ENCODE measurements at places on chromosomes 4 and X.
A peak's percentile ranks its signal among the peaks of the same experiment; 100 is the strongest.

- no peak for DNase-seq
Observed at GRCh38 chr4:73021634-73022033, 47.9 kb downstream of the COX18 start.

GRCh38 chrX:39327705-39328104 lies 526.4 kb downstream of the MID1IP1 start:
- no peak for DNase-seq

- DNase-seq, result no peak
Observed at GRCh38 chr4:183312841-183313240, 7.2 kb downstream of the CLDN22 start.

- DNase-seq, result no peak
Observed at GRCh38 chr4:99248714-99249113, 29.7 kb upstream of the ADH6 start.

- no peak for DNase-seq
Observed at GRCh38 chrX:720250-720649, 89.7 kb downstream of the SHOX start.

DNA sequence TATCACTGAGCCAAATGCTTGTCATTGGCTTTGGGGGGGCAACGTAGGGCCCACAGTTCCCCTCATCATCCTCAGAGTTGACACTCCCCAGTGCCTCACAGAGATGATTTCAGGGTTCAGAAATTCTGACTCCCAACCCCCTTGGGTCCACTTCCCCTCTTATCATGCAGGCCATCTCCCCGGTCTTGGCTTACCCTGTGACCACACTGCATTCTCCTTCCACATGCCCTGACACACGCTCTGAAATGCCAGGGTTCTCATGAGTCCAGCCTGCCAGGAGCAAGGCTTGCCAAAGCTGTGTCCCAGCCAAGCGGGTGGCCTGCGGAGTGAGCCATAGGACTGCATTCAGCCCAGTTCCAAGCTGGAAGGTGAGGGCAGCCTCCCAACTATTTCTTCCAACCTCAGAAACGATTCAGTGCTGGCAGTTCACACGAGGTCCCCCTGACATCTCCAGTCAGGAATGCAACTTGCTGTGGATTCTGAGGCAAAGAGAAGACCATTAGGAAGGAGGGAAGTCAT lies 101.2 kb downstream of the SMIM20 start:
- no peak for DNase-seq

- no peak for DNase-seq
Observed at GRCh38 chrX:111831343-111831742, 44.6 kb upstream of the TRPC5OS start.

- no peak for DNase-seq
Observed at GRCh38 chr4:150743564-150744342, 161.8 kb downstream of the MAB21L2 start.

DNA sequence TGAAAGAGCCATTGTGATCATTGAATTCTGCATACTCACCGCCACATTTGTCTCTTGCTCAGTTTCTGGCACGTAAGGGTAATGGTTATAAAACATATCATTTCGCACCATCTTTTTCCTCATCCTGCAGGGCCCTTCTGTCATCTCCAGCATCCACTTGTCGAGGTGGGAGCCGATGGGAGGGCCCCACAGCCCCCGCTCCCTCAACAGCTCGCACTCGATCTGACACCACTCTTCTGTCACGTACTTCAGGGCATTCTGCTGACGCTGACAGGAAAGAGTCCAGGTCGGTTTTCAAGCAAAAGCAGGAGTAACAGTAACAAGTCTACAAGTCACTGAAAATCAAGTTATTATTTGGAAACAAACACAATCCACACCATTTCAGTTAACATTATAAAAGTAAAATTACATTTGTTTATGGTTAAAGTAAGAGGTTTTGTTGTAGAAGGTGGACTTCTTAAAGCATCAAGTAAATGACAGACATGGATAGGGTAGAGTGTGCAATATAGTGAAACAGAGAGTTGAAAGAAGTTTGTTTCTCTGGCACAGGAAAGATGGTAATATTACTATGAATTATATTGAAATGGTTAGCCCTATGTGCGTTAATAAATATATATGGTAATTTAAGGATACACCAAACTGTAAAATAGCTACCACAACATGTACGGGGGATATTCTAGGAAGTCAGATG lies 150.6 kb downstream of the CDS1 start:
- DNase-seq, result no peak

GRCh38 chrX:29012867-29013266 lies 425.6 kb downstream of the IL1RAPL1 start:
- DNase-seq, result no peak

GRCh38 chr4:26362745-26363439 lies 42.1 kb downstream of the RBPJ start:
- no peak for DNase-seq

GRCh38 chrX:13533726-13534125 lies 35.7 kb upstream of the EGFL6 start:
- DNase-seq, result no peak

DNA sequence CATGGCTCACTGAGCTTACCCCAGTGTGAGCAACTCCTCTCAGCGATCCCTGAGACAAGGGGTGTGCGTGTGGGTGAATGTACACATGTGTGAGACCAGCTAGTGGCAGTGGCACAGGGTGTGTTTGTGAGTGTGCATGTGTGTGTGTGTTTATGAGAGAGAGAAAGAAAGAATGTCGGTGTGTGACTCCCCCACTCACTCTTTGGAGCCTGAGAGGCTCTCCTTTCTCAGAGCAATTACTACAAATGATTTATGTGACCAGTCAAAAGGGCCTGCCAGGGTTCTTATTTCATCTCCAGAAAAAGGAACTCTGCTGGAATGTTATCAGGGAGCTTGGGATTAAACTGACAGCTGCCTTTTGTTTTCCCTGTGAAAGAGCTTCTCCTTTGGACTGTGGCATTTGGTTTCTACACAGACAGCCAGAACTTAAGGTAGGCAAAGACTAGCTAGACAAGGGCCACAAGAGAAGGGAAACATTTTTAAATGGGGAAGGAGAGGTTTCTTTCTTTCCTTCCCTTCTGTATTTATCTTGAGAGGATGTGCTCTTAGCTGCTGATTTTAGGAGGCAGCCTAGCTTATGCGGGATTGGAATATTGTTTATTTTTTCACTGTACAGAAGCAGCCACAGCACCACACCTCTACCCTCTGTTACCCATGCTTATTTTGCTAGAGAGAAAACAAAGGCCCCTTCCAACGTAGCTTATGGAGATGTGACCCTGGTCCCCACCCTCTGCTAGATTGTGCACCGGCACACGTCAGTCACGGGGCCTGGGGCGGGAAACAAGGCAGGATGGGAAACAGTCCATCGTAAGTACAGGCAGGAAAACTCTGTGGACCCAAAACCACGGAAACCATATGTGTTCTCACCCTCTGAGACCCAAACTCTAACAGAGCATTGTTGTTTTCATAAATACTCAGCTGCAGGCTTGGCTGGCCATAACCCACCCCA lies 143.5 kb downstream of the MGST2 start:
- no peak for DNase-seq

DNA sequence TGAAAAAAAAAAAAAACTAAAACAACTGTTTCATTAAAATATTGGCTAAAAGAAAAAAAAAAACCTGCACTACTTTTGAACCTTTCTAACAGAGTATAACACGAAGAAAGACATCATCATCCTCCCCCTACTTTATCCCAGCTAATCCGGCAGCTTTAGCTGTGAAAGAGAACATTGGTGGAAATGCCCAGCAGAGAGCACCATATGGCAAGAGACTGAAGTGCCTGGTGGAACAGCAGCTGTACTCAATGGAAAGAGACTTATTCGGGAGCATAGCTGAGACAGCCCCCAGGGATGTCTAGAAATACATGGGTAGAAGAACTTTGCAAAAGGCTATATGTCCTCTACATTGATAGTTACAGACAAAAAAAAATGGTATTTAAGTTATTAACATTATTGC lies 30.3 kb downstream of the STPG2 start:
- DNase-seq, result peak; percentile 11

DNA sequence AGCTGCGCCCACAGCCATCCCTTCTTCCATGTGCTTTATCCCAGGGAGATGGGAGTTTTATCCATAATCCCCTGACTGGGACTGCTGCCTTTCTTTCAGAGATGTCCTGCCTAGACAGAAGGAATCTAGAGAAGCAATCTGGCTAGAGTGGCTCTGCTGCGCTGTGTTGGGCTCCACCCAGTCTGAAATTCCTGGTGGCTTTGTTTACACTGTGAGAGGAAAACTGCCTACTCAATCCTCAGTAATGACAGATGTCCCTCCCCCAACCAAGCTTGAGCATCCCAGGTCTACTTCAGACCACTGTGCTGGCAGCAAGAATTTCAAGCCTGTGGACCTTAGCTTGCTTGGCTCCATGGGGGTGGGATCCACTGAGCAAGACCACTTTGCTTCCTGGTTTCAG lies 116.9 kb upstream of the AR start:
- DNase-seq, result no peak

- no peak for DNase-seq
Observed at GRCh38 chrX:96703816-96704215, 19.2 kb downstream of the DIAPH2 start.

DNA sequence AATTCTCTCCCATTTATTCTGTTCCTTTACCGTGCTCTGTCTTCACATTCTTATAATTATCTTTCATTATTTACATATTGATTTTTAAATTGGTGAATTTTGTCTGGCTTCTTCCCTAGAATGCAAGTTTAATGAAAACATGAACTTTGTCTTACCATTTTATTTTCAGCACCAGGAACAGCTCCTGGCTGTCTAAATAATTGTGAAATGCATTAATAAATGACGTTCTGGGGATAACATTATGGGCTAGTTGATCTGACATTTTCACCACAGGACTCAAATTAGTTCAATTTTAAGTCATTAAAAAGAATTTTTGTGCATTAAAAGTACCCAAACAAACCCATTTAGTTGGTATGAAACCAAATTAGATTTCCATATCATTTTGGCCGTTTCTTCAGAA lies 97.5 kb downstream of the KCTD8 start:
- DNase-seq, result no peak

- no peak for DNase-seq
Observed at GRCh38 chr4:166518315-166518714, 645.3 kb downstream of the TLL1 start.

- DNase-seq, result no peak
Observed at GRCh38 chr4:98319021-98319420, 57.8 kb downstream of the RAP1GDS1 start.

GRCh38 chr4:174189392-174190015 lies 94.0 kb downstream of the FBXO8 start:
- DNase-seq, result no peak

DNA sequence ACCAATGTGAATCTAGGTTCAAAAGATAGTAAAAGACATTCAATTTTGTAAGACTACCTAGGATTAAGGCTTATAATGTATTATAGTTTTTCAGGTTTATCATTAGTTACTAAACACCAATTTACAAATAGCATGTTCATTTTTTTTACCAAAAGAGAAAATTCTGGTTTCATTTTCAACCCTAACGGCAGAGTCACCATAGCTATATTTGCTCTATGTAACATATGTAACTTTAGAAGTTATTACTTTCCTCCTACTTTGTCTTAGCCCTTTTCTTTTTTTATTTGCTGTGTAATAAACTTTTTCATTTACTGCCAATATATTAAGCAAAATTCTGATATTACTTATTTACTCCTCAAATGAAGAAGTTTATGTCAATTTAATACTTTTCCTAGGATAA lies 639.6 kb downstream of the ARAP2 start:
- DNase-seq, result no peak

DNA sequence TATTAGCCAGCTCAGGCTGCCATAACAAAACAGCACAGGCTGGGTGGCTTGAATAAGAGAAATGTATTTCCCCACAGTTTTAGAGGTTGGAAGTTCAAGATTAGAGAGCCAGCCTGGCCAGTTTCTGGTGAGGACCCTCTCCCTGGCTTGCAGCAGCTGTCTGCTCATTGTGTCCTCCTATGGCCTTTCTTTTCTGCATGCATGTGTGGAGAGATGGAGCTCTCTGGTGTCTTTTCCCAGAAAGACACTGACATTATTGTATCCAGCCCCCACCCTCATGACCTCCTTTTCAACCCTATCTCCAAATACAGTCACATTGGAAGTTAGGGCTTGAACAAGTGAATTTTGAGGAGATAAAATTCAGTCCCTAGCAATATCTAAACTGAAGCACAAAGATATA lies 263.8 kb upstream of the PABPC4L start:
- DNase-seq, result no peak

- no peak for DNase-seq
Observed at GRCh38 chrX:47933946-47934345, 69.8 kb downstream of the ZNF182 start.

DNA sequence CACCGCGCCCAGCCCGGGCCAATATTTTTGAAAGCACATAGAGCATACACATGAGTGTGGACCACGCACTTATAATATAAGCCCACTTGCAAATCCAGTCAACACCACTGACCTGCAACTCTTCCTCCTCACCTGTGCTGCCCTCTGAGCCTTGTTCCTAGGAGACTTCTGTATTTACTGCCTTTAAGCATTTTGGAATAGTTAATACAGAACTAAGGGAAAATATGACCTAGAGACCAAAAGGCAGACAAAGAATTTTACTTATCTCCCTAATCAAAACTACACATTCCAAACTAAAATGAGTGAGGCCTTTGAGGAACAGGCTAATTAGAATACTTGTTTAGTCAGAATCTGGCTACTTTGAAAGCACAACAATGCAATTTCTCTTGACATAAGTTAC lies 89.1 kb downstream of the RELL1 start:
- DNase-seq, result no peak

DNA sequence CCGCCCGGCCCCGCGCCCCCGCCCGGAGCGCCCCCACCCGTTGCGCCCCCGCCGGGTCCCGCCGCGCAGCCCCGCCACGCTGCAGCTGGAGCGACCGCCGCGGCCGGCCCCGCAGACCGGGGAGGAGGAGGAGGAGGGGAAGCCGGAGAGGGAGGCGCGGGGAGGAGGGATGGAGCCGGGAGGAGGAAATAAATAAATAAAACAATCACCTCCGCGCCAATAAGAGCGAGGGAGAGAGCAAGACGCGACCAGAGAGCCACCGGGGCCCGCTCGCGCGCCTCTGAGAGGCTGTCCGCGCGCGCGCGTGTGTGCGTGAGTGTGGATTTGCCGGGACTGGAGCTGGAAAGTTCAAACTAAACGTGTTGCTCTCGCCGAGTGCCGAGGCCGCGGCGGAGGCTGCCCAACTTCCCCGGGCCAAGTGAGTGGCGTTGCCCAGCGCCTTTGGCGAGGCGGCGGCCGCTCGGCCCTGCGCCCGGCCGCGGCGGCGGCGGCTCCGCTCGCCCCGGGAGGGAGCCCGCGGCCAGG lies 2184.4 kb upstream of the TENM3 start:
- DNase-seq, result no peak

DNA sequence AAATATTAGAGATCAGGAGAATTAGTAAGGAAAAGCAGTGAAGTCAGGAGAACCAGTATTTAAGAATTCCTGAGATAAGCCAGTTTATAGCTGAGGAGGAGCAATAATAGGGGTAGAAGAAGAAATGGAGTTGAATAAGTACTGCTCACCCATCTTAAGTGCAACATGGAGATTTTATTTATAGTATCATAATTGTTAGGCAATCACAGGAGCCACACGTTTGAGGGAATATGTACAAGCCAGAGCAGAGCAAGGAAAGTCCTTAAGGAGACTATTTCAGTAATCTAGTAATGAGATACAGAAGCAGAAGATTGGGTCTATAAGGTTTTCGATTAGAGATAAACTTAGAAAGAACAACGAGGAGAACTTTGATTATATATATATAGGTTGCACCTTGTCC lies 145.0 kb downstream of the KDM6A start:
- DNase-seq, result no peak

Data from immature natural killer cell (primary cell).